ENCODE measurements at places on chromosomes 16 and 17. TPM values are rescaled to one million over a fixed set of nuclear protein-coding genes. Genes with fewer than 3 reads are reported as not detected.

GRCh38 chr17:48760411-48760810 is 31.9 kb upstream of the HOXB13 start:
- DNase-seq = no peak

DNA sequence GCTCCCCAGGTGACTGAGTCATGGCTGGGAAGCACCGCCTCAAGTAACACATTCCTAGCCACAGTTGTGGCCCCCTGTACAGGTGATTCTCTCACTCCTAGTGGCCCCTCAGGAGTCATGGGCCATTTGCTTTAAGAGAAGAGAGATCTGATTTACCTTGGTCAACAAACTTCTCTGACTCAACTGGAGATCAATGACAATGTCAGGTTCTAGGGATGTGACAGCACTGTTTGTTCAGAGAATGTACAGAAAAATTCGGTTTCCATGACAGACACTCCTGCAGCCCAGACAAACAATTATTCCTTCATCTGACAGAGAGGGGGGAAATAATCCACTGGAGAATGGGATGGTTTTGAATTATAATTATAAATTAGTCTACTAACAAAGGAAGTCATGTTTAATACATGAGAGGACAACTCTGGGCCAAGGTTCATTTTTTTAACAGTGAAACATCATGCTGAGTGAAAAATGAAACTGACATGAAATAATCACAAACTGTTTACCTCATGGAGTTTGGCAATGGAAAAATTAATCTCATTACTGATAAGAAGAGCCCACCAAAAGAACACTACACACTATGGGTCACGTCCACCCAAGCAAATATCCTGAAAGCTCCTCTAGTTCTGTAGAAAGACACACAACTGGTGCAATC is 9.7 kb downstream of the ERN1 start:
- no peak for DNase-seq

Gene GPRC5C
- 6.4 TPM for total RNA-seq

Gene SPIRE2
- 24.0 TPM for total RNA-seq

All from cerebellum (tissue), 4 donors.